Brain (organoid and tissue), 16 donors: ENCODE measurements at places on chromosomes 12 and 14.
A peak's percentile ranks its signal among the peaks of the same experiment; 100 is the strongest.

- DNase-seq: no peak
These were observed 466.5 kb downstream of the PCNX1 start for GRCh38 chr14:71373773-71374172.

DNA sequence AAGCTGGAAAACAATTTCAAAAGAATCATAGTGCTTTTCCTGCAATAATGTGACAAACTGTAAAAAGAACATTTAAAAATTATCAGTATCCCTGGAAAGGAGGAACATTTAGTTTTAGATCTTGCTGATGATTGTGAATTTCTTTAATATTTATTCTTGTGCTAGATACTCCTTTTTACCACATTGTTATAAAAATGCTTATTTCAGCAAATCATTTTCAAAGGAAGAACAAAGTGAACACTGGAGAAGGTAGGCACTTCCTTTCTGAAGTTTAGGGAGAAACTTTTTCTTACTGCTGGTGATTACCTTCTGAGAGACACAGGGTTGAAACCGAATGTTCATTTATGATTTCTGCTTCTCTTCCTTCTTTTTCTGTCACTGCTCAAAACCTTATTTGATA lies 45.1 kb upstream of the C12orf75 start:
- DNase-seq: no peak

DNA sequence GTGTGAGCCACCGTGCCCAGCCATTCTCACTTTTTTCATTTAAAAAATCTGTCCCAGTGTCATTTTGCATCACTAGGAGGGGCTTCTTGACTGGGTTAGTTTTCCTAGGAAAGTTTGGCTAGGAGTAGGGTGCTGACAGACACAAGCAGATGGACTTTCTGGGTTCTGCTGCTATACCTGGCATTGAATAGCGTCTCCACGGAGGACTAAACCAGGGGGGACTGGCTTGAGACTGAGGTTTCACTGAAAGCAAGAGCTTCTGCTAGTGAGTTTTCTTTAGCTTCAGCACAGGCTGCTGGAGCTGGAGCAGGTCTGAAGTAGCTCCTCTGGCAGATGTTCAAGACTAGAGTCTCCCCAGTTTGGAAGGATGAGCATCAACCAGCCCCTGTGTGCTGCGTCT lies 1.4 kb downstream of the SLC10A1 start:
- no peak for DNase-seq

DNA sequence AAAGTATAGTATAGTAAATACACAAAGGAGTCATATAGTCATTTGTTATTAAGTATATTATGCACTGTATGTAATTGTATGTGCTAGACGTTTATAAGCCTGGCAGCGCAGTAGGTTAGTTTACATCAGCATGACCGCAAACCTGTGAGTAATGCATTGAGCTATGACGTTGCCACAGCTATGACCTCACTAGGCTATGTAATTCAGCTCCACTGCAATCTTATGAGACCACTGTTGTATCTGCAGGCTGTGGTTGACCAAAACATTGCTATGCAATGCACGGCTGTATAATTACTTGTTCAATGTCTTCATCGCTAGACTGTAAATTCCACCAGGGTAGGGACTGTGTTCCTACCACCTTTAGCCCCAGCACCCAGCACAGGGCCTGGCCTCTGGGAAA lies 53.2 kb upstream of the VASH1 start:
- no peak for DNase-seq

GRCh38 chr14:99138999-99139865 lies 132.8 kb downstream of the BCL11B start:
- DNase-seq: no peak

DNA sequence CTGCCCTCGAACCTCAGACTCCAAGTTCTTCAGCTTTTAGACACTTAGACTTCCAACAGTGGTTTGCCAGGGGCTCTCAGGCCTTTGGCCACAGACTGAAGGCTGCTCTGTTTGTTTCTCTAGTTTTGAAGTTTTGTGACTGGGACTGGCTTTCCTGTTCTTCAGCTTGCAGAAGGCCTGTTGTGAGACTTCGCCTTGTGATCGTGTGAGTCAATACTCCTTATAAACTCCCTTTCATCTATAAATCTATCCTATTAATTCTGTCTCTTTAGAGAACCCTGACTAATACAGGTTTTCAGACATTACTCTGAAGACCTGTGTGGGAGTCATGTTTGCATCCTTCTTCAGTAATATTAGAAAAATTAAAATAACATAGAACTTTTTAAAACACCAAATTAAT lies 289.1 kb downstream of the RMST start:
- DNase-seq: no peak

DNA sequence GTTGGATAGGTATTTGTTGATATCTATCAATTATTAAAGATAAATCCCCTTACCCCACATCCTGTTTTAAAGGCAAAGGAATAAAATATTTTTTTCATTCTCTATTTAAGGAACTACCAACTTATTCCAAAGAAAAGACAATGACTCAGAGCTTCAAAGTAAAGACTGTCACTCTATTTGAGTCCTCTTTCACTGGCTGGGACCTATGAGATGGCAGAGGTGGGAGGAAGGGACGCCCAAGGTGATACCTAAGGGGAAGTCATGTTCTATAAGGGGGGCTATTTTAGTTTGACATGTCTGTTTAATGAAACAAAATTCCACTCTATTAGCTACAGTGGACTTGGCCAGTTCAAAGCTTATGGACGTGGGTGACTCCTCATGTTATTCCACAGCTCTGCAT lies 209.6 kb downstream of the CALM1 start:
- DNase-seq: no peak

DNA sequence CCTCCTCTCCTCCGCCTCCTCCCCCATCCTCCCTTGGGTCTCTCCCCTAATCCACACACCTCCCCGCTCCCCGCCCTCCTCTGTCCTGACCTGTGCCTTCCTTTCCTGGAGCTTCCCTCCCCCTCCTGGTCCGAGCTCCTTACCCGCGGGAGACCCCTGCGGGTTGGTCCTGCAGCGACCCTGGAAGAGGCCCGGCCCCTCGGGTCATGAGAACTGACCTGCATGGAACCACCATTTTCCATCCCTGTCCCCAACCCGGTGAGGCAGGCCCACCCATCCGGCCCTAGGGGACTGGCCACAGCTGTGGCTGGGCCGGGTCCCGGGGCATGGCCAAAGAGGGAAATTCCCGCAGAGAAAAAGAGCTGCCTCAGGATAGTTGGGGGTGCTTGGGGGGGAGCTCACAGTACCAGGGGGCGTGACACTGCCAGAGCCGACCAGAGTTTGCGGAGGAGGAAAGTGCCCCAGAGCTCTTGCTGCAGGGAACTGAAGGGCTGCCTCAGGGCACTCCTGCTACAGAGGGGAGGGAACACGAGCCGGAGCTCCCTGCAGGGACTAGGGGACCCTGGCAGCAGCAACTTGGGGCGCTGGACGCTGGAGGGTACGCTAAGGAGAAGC lies 613 bp downstream of the ARHGEF40 start:
- no peak for DNase-seq

GRCh38 chr12:124939421-124940142 lies 25.1 kb upstream of the UBC start:
- DNase-seq: peak; percentile 96

DNA sequence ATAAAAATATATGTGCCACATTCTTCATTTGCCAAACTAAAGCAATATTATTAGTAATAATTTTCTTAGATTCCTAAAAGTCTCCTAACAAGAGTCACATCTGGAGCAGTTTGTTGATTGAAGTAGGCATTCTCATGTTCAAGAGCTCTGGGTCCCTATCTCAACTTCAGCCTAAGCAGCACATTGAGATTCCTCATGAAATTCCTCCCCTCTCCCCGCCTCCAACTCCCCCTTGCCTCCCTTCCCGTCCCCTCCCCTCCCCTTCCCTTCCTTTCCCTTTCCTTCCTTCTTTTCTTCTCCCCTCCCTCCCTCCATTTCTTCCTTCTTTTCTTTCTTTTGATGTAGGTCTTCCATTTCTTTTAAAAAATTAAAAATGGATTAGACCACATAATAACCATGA lies 48.7 kb upstream of the NAV3 start:
- DNase-seq: no peak

GRCh38 chr14:23447361-23448350 lies 12.2 kb upstream of the MYH7 start:
- DNase-seq: no peak

DNA sequence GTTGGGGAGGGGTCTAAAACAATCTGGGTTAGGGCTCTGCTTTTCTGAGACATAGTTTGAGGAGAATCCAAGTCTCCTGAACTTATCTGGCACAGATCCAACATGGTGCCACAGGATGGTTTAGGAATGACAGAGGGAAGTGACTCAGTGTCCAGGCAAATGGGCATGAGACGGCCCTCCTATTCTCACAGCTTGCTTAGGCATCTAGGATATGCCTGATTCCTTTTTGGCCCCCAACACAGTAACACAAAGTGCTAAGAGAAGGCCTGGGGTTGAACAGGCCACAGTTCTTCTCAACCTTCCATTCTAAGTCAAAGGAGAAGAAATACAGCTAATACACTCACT lies 117.7 kb downstream of the ZFP36L1 start:
- no peak for DNase-seq

DNA sequence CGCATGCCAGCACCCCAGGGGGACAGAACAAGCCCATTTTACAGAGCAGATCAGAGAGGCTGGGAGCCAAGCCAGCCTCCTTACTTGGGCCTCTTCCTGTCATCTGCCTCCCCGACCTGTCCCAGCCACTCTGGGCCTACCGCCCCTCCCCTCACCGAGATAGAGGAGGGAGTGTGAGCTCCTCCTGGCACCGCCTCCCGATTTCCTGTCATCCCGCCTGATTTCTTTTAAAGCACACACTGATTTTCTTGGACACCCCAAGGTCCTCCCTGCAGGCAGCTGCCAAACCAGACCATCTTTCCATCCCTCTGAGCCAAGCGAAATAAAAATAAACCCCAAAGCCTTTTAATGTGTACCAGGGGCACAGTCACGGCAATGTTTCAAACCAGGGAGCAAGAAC lies 108.4 kb downstream of the RFLNA start:
- DNase-seq: no peak

DNA sequence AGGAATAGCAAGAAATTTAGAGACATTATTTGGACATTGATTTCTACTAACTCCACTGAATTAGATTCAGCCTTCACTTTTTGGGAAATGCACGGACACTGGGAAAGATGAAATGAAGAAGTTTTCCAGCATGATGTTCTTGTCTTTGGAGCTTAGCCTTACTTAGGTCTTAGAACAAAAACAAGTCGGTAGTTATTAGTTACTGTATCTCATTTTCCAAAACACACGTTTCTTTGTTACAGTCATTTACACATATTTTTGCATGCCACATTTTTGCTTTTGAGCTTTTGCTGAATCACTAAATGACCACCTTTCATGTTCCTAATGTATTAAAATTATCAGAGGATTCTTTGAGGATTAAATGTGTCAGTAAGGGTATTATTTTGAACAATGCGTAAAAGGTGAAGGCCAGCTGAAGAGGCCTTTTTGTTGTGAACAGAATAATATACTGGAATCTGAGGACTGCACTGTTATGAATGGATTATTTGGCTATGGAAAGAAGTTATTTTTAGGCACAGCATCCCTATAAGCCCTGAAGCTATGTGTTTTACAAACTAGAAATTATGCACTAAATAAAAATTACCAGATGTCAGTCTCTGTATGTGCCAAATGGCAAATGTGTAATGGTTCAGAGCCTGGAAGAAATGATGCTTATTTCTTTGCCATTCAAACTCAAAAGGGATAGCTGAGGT lies 138.2 kb downstream of the SRGAP1 start:
- peak; percentile 32 for DNase-seq
